ENCODE measurements at places on chromosomes 2 and 18.

DNA sequence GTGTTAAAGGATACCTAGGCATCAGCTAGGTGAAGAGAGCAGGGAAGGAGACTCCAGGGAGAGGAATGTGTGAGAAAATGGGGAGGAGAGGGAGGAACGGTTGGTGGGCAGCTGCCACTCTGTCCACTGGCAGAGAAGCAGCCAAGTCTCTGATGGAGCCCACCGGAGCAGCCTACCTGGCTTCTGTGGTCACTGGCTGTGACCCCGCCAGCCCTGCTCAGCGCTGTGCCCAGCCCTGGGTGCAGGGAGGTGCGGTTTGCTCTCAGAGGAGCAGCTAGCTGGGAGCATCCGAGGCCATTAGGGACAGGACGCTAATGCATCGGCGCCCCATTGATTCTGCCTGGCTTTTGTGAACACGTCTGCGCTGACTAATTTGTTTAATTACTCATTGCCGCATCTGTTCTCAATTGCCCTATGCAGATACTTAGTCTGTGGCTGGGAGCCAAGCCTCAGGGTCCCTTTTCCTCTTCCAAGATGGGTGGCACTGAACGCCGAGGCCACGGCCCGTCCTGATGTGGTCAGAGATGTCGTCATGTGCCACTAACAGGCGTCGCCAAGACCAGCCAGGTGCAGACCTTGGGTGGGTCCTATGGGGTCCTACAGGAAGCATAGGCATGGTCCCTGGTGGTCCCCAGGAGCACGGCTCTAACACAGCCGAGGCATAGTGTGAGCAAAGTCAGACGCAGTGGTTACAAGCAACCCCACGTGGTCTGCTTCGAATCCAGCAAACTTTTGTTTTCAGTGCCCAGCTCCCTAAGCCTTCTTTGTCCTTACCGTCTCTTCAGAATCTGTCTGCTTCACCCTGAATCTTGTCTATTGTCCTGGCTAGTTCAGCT lies 82.0 kb downstream of the RRM2 start:
- no peak for DNase-seq

GRCh38 chr18:46431522-46432171 lies 225.4 kb downstream of the LOXHD1 start:
- no peak for DNase-seq

GRCh38 chr2:126976721-126977328 lies 78.1 kb downstream of the TEX51 start:
- DNase-seq, result no peak

DNA sequence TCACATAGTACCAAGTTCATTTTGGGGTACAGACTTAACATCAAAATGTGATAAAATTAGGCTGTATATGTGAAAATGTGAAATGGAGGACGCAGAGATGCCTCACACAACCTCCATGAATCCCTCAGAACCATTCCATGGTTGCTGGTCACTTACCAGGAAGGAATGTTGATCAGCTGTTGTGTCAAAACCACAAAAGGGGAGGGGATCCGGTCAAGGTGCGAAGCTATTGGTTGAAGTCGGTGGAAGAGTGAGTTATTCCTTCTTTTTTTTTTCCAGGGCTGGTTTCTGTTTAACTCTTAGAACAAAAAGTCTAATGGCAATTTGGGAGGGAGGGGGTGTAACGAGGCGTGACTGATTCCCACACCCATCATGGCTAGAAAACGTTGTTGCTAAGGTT lies 32.3 kb upstream of the REG3A start:
- DNase-seq, result no peak

DNA sequence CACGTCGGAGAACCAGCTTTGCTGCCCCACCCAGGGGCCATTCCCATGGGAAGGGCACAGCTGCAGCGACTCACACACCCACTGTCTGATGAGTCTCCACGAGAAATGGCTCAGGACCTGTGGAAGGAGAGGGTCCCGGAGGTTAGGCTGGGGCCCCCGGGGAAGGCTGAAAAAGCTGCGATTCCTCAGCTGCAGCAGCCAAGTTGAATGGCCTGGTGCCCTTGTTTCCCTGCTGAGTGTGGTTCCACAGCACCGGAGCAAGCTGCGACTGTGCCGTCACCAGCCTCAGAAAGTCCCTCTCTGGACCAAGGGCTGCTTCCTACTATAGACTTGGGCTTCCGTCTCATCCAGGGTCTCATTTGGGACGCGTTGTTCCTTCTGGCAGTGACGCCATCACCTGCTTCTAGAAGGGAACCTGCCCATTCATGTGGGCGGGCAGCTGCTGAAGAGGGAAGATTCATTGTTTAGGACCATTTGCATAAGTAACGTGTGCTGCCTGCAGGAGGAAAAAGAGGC lies 180.2 kb downstream of the INHBB start:
- no peak for DNase-seq

- no peak for DNase-seq
These were observed 78.5 kb downstream of the CLIP4 start for GRCh38 chr2:29193681-29194080.

- no peak for DNase-seq
These were observed 180.3 kb upstream of the PARD3B start for GRCh38 chr2:204364860-204365535.

DNA sequence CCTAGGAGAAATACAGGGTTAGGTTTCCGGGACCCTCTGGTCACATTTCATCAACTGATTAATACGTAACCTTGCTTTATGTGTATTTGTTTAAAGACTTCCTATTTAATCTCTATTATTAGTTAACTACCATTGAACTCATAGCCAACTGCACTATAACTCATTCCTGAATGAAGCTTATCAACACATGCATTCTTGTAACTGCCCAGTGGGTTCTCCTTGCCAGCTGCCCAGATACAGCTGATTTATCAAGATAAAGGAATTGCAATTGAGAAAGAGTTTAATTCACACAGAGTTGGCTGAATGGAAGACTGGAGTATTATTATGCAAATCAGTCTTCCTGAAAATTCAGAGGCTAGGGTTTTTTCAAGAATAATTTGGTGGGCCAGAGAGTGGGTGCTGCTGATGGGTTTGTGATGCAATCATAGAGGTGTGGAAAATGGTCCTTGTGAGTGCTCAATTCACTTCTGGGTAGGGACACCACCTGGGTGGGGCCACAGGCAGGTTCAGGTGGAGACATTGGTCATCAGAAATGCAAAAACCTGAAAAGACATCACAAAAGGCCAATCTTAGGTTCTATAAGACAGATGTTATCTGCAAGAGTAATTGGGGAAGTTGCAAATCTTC lies 21.1 kb upstream of the NOSTRIN start:
- DNase-seq, result no peak

GRCh38 chr2:53442783-53443182 lies 324.8 kb upstream of the CHAC2 start:
- DNase-seq, result no peak

DNA sequence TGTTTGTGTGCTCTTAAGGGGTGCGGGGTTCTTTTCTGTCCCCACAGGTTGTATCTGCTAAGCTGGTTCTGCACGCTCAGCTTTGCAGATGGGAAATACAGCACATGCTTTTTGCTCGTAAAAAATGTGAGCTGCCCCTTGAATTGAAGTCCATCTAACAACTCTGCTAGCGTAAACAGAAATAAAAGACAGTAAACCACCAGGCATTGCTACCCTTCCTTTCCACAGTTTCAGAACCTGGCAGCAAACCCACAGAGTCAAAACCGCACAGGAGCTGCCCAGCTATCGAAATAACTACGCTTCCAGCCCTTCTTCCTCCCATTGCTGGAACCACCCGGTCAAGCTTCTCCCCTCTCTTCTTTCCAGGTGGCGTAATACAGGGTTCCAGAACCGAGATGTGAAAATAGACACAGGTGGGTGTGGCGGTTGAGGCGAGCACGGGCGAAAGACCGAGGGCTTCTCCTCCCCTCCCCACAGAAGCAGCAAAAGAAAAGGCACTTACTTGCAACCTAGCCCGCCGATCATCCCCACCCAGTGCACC lies 479 bp downstream of the SCN9A start:
- no peak for DNase-seq

- DNase-seq, result no peak
These were observed 135.3 kb downstream of the KLHL29 start for GRCh38 chr2:23520256-23520655.

DNA sequence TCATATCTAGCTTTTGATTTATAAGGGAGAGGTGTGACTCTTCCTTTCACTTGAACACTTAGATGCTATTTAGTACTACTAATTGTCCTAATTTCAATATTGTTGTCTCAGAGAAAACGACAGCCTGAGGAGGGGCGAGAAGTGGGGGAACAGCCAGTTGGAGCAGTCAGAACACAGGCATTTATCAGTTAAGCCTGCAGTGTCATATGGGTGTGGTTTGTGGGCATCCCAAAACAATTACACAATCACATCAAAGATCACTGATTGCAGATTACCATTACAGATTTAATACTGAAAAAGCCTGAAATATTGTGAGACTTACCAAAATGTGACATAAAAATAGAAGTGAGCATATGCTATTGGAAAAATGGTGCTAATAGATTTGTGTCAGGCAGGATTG lies 15.8 kb downstream of the TMEM131 start:
- no peak for DNase-seq

GRCh38 chr2:217404236-217404760 lies 544.4 kb upstream of the TNP1 start:
- no peak for DNase-seq

- no peak for DNase-seq
These were observed 38.8 kb downstream of the EPHA4 start for GRCh38 chr2:221533299-221533698.

DNA sequence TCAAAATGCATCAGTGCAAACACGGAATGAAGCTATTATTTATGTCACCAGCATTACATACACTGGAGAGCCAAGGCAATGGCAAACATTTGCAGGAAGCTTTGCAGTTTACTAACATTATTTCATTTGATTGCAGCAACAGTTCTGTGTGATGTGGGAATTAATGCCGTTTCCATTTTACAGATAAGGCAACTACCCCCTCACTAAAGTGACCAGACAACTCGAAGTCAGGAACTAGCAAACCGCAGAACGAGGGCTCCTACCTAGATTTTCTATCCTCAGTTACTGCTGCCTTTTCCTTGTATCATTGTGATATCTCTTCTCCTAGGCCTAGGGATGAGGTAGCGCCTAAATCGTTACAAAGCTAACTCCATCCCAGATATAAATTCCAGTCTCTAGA lies 85.5 kb downstream of the COLEC12 start:
- DNase-seq, result no peak

DNA sequence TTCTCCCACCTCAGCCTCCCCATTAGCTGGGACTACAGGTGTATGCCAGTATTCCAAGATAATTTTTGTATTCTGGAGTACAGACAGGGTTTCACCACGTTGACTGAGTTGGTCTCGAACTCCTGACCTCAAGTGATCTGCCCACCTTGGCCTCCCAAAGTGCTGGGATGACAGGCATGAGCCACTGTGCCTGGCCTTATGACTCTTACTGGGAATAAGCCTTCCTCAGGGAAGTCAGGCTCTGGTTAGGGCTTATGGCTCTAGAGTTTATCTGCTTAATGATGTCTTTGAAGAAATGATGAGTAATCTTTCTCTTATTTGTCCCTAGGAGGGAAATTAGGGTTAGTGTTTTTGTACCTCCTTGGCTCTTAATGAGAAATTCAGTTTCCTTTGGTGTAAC lies 187.7 kb downstream of the FAM210A start:
- DNase-seq, result no peak

GRCh38 chr2:39484206-39484605 lies 47.1 kb upstream of the MAP4K3 start:
- no peak for DNase-seq

DNA sequence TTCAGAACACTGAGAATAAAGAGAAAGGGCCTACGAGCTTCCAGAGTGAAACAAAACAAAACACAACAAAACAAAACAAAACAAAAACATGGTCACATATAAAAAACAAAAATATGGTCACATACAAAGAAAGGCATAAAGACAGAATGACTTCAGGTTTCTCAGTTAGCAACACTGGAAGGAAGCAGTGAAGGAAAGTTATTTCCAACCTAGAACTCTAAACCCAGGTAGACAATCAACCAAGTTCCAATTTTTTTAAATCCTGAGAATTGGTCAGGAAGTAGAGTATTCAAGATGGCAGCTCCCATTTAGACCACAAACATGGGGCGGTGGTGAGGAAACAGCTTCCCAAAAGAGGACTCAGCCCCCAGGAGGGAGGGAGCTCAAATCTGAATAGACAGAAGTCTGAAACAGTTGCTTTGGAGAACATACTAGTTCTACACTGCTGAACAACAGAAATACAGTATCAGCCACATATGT lies 9.1 kb downstream of the DRC1 start:
- DNase-seq, result no peak

DNA sequence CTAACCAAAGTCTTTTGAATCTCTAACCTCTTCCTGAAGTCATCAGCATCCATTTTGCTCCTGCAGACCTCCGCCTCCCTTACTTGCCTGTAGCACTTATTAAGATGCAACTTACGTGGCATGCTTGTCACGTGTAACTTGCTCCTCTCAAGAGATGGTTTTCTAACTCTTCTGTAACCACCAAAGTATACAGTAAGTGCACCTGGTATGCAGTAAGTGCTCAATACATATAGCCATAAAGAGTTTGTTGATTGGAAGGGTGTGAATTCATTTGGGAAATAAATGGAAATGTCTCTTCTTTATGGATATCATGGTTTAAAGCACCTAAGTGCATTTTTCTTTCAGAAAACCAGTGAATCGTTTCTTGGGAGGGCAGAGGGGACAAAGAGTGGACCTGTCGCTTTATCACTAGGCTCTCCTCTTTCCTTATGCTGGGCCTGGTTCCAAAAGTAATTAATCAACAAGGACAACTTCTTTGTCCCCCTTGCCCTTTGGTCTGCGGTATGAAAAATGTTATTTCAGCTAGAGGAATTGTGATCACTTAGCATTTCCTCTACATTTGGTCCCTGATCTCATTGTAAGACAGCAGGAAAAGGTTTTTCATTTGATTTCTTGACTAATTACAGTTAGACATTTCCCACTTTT lies 370.0 kb upstream of the SPRED2 start:
- no peak for DNase-seq

GRCh38 chr2:71811726-71812125 lies 335.9 kb downstream of the CYP26B1 start:
- DNase-seq, result no peak

GRCh38 chr2:158115202-158115767 lies 13.6 kb downstream of the UPP2 start:
- DNase-seq, result no peak

DNA sequence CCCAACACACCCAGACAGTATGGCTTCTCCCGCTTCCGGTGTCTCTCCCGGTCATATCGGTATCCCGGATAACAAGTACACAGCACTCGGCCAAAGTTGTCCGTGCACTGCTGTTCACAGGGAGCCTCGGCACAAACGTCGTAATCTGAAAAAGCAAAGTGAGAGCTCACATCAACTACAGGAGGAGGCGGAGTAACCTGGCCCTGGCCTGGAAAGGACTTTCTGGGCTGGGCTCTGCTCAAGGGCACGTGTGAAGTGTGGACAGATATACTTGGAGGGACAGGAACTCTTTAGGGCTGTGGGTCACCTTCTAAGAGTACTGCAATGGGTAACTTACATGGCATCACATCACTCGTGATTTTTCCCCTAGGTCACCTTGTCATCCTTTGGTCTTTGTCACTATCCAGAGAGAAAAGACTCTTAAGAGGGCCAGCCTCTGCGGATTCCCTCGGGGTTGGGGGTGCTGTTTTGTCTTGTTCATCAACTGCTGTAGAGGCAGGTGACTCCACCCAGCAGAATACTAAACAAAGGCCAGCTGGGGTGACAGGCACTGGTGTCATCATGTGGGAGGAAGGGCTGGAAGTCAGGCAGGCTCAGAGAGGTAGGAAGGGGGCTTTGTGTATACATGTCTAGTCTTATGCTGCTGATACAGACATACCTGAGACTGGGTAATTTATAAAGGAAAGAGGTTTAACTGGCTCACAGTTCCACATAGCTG lies 110.6 kb upstream of the LMAN1 start:
- no peak for DNase-seq

Measured in stimulated activated CD8-positive, alpha-beta memory T cell treated with anti-CD3 and anti-CD28 coated beads, Interleukin-4, amount 100 ng/mL, for 24 hours (primary cell).